DND-41 (cell line): ENCODE measurements at places on chromosomes 6 and 20.

DNA sequence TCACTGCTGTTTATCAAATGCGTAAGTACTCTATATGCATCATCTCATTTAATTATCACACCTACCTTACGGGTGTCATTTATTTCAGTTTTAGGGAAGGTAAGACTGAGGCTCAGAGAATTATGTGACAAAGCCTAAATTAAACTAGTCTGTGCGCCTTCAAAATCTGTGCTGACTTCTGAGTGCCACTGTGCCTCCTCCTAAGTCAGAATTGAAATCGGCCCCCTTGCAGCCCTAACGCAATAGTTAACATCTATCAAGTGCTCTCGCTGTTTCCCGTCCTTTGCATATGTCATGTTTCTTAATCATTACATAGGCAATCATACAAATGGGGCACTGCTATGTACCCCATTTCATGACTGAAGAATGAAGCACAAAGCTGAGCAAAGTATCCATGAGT, 79.0 kb upstream of the PDE10A start:
- no peak for DNase-seq

- DNase-seq, result no peak
Measured at GRCh38 chr6:161271343-161272030, 2.4 kb downstream of the AGPAT4 start.

DNA sequence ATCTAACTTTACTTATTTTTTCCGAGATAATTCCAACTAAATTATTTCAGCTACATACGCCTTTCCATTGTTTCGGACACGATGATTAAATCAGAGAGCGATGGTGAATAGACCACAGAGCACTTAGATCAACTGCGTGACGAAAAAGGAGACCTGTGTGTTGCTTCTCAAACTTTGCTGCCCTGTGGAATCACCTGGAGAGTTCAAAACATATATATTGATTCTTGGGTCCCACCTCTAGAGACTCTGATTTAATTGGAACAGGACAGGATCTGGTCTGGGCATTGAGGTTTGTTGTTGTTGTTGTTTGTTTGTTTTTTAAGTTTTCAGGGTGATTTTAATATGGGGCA, 401 bp upstream of the TNFRSF21 start:
- DNase-seq, result no peak

DNA sequence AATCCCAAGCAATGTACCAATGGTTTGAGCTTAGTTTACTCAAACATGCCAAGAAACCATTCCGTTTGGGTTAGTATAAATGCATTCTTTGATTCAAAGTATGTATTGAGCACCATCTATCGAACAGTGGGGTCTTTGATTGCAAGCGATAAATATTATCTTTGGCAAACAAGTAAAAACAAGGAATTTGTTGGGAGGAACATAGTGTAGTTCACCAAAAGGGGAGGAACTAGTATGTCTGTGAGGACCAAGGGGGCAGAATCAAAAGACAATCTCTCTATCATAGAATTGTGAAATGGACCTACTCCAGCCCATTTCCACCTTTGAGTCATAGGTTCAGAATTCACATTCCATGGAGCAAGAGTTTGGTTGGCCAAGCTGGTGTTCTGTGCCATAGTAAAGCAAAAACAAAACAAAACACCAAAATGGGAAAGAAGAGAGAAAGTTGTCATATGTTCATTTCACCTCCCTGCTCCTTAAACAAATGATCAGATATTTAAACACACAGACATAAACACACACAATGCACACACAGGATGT, 266.0 kb downstream of the TSHZ2 start:
- DNase-seq, result no peak

DNA sequence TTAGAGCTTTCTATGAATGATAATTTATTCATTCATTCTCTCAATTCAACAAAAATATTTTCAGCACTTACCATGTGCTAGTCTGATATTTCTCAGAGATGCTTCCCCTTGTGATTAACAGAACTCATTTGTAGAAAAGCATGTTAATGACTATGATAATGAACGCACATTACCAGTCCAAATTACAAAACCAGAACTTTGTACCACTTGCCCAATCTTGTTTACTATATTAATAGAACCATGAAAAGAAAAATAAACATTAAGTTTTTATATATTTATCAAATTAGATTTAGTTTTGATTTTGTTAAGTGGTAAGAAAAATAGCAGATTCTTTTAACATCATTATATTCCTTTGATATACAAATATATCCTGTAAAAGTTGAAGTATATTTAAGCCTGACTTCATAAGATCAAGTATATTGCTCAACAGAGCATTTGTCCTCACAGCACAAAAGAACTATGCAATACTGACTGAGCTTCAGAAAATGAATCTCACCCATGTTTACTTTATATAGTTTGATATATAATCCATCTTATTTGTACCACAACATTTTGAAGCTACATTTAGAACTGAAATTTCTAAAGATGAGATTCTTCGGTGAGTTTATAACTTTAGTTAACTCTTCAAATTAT, 48.9 kb downstream of the TMEM244 start:
- DNase-seq, result no peak

DNA sequence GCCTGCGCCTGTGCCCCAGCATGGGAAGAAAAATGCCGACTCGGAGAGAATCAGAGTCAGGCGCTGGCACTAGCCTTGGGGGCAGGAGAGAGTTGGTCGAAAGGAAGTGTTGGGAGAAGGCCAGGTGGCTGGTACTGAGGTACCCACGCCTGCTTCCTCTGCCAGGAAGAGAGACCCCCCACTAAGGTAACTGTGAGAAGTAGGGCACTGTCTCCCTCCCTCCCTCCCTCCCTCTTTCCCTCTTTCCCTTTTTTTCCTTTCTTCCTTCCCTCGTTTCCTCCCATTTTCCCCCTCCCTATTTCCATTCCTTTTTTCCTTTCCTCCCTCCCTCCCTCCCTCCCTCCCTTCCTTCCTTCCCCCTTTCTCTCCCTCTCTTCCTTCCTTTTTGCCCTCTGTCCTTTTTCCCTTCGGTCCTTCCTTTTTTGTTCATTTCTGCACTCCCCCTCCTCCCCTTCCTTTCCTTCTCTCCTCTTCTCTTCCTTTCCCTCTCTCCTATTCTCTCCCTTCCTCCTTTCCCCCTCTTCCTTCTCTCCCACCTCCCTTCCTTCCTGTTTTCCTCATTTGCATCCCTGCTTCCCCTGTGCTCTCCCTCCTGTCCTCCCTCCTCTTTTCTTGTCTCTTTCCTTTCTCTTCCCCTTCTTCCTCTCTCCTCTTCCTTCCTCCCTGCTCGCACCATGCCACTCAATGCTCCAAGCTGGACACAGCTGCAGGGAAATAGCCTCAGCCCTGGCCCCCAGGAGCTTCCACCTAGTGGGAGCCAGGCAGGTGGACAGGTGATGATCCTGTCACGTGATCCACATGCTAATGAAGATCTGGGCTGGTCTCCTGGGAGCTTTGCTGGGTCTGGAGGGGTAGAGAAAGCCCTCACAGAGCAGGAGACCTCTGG, 148.0 kb downstream of the DHX35 start:
- DNase-seq, result no peak
